Stimulated activated CD4-positive, alpha-beta T cell treated with anti-CD3 and anti-CD28 coated beads, Interleukin-1b, Interleukin-23, amount 100 ng/mL, for 1 hour (primary cell): ENCODE measurements at places on chromosomes 2 and 18.

DNA sequence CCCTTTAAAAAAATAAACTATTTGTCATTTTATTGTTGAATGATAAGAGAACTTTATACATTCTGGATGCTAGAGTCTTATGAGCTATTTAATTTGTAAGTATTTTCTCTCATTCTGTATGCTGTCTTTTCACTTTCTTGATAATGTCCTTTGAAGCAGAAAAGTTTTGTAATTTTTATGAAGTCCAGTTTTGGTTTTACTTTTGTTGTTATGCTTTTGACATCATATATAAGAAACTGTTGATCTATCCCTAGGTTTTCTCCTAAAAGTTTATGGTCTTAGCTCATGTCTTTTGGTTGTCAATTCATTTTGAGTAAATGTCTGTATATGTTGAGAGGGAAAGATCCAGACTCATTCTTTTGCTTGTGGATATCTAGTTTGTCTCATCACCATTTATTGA lies 52.5 kb downstream of the TMEM247 start:
- no peak for DNase-seq

GRCh38 chr18:25553631-25554263 lies 201.8 kb upstream of the ZNF521 start:
- DNase-seq: no peak

DNA sequence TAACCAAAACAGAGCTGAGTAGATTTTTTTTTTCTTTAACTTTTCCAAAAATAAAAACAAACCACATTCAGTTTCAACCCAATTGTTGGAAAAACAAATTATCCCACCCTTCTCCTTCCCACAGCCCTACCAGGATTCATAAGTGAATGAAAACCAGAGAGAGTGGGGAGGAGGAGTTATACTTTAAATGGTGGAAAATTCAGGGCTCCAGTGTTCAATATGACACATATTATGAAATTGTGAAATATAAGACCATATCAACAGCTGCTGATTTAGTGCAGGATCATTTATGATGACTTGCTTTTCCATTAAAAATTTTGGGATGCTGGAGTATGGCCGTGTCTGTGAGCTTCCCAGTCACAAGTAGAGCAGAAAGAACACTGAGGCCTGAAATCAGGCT lies 26.7 kb downstream of the COLEC12 start:
- no peak for DNase-seq

DNA sequence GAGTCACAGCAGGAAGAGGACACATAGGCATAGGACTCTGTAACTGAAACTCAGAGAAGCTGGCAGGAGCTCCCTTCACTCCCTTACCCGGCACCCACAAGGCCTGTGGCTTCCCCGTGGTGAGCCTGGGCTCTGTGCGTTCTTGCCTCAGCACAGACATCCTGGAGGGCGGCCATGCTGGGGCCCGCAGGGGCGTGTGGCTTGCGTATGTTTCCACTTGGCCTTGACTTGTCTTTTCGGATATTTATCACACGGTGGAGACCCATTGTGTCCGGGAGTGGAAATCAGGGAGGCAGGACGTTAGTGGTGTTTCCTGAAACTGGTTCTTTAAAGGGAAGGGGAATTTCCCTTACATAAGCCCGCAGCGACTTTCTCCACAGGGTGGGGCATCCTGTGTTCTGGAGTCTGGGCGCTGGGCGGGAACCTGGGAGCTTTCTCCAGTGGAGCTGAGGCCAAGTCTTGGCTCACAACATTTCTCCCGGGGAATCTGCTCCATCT lies 49.9 kb upstream of the EML6 start:
- DNase-seq: no peak

- DNase-seq: no peak
Observed at GRCh38 chr2:232887171-232887850, 17.2 kb downstream of the SNORC start.

GRCh38 chr2:162092658-162093556 lies 18.9 kb upstream of the DPP4 start:
- DNase-seq: no peak
